ENCODE measurements at places on chromosomes 6 and 20. TPM values are rescaled to one million over a fixed set of nuclear protein-coding genes. Genes with fewer than 3 reads are reported as not detected.

The APCDD1L gene
- not detected for polyA plus RNA-seq

GRCh38 chr20:17750722-17751045, 50.9 kb downstream of the BANF2 start:
- no peak overlapping the region for H3K27ac ChIP-seq
- DNase-seq, result no peak
- H3K36me3 ChIP-seq, result no peaks in the 10 kb centered on the region
- no peak overlapping the region for H3K4me3 ChIP-seq

DNA sequence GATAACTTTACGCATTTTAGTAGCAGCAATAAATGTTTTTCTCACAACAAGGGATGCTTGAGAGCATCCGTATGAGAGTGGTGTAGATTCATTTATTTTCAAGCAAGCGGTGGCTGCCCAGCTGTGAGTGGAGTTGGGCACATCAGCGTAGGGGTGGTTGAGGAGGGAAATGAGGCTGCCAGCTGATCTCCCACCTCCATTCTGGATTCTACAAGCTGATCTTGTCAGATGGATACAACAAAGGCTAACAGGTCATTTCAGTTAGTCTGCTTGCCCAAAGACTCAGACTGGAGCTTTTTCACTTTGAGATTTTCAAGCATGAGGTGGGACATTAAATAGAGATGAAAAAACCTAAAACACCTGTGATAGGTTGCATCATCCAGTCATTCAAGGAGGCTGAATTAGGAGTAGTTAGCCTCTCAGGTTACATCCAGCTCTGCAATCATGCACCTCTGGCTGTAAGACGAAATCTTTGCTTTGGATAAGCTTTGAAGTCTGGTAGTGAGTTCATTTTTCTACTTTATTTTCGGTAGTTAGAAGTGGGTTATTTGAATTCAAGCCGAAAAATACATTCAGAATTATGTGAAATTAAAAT, 1.9 kb upstream of the BACH2 start:
- no peak overlapping the region for H3K27ac ChIP-seq
- DNase-seq, result no peak
- peaks cover 34% of the 10 kb centered on the region for H3K27me3 ChIP-seq
- no peak overlapping the region for H3K4me3 ChIP-seq
- H3K36me3 ChIP-seq, result no peaks in the 10 kb centered on the region
- H3K4me1 ChIP-seq, result peaks cover 22% of the 10 kb centered on the region

- no peaks in the 10 kb centered on the region for H3K36me3 ChIP-seq
- H3K27me3 ChIP-seq, result no peaks in the 10 kb centered on the region
- H3K4me3 ChIP-seq, result no peak overlapping the region
- H3K4me1 ChIP-seq, result peaks cover 19% of the 10 kb centered on the region
Observed at GRCh38 chr6:143097224-143097795, 36.6 kb downstream of the AIG1 start.

GRCh38 chr6:2563635-2564034, 187.1 kb downstream of the MYLK4 start:
- H3K4me3 ChIP-seq, result no peak overlapping the region
- H3K36me3 ChIP-seq, result no peaks in the 10 kb centered on the region
- H3K27ac ChIP-seq, result no peak overlapping the region
- no peaks in the 10 kb centered on the region for H3K27me3 ChIP-seq
- no peak for DNase-seq

GRCh38 chr20:431012-431904, 23.2 kb downstream of the RBCK1 start:
- no peaks in the 10 kb centered on the region for H3K27me3 ChIP-seq
- peaks cover 58% of the 10 kb centered on the region for H3K36me3 ChIP-seq
- DNase-seq, result peak; percentile 54
- H3K4me1 ChIP-seq, result no peaks in the 10 kb centered on the region

Measured in CD14-positive monocyte (primary cell).